ENCODE measurements at places on chromosomes 1 and 21.
A peak's percentile ranks its signal among the peaks of the same experiment; 100 is the strongest.

DNA sequence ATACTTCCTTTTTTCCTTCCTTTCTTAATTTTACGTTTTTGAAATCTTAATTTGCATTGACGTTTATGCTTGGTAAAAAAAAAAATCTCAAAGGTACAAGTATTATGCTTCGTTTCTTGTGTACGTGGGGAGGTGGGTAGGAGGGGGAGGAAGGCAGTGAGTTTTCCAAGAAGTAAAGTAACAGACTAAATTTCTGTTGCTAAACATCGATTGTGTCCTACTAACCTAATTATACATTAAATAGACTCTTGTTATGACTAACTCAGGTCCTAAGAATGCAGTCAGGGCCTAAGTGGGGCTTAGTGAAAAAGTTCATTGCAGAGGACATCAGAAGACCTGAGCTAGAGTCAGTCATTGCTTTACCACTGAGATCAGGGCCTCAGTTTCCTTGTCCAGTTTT, 17.5 kb downstream of the NEK7 start:
- peak; percentile 50 for DNase-seq

DNA sequence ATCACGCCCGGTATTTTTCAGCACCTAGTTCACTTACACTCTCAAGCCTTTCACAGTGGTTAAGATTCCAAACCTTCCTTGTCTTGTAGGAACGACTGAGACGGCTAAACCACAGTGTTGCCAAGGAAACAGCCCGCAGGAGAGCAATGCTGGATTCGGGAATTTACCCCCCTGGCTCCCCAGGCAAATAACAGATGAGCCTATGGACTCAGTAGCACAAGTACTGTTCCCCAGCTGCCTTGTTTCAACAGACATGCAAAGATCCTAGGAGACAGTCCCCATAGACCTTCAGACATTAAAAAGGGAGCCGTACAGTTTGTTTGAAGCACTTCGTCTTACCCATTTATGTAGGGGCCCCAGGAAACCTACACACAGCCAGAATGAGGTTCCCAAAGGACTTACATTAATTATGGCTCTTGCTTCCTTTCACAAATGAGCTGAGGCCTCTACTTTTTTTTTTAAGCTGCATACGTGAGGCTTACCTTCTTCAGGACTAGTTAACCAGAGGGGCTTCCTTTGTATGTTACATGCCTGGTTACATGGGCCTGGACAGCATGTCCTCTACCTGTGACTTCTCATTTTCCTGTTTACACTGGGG, 2.7 kb downstream of the SNAPIN start:
- peak; percentile 28 for DNase-seq

GRCh38 chr1:44648529-44649250, 25.6 kb downstream of the TMEM53 start:
- DNase-seq = no peak

GRCh38 chr1:65764052-65764451, 28.6 kb upstream of the PDE4B start:
- DNase-seq = no peak

DNA sequence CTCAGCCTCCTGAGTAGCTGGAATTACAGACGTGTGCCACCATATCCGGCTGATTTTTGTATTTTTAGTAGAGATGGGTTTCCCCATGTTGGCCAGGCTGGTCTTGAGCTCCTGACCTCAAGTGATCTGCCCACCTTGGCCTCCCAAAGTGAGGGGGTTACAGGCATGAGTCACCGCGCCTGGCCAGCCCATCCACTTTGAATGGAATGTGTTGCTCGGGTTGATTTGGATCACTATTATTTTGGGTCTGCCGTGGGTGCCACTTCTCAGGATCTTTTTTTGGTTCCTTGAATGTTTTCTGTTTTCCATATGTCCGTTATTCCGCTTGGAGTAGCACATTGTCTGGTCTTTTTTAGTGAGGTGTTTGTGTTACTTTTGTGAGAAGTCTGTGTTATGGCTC, 17.0 kb downstream of the PCNT start:
- DNase-seq = no peak

- peak; percentile 42 for DNase-seq
These were observed 1288.3 kb upstream of the B3GALT2 start for GRCh38 chr1:194474701-194475100.

GRCh38 chr1:41444246-41444645, 40.2 kb downstream of the EDN2 start:
- DNase-seq = no peak

DNA sequence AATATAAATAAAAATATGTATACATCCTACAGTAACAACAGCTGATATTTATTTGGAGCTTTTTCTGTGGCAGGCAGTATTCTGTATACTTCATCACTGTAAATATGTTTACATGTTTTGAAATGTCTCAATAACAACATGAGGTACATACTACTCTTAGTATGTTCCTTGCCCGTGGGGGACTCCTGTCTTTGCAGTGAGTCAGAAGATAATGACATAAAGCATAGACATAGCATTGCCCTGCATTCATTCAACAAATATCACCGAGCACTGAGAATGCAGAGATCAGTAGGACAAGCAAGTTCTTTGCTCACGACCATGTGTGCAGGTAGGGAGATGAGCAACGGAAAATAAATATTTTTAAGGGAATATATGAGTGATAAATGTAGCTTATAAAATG, 246.5 kb downstream of the LTN1 start:
- no peak for DNase-seq

GRCh38 chr1:65469889-65470340, 49.4 kb downstream of the LEPR start:
- peak; percentile 48 for DNase-seq

- DNase-seq = no peak
These were observed 38.6 kb upstream of the EPS8L3 start for GRCh38 chr1:109802136-109802900.

- DNase-seq = no peak
These were observed 108.0 kb downstream of the PTPRU start for GRCh38 chr1:29344336-29344735.

- no peak for DNase-seq
These were observed 47.7 kb downstream of the NMNAT2 start for GRCh38 chr1:183370399-183371058.

DNA sequence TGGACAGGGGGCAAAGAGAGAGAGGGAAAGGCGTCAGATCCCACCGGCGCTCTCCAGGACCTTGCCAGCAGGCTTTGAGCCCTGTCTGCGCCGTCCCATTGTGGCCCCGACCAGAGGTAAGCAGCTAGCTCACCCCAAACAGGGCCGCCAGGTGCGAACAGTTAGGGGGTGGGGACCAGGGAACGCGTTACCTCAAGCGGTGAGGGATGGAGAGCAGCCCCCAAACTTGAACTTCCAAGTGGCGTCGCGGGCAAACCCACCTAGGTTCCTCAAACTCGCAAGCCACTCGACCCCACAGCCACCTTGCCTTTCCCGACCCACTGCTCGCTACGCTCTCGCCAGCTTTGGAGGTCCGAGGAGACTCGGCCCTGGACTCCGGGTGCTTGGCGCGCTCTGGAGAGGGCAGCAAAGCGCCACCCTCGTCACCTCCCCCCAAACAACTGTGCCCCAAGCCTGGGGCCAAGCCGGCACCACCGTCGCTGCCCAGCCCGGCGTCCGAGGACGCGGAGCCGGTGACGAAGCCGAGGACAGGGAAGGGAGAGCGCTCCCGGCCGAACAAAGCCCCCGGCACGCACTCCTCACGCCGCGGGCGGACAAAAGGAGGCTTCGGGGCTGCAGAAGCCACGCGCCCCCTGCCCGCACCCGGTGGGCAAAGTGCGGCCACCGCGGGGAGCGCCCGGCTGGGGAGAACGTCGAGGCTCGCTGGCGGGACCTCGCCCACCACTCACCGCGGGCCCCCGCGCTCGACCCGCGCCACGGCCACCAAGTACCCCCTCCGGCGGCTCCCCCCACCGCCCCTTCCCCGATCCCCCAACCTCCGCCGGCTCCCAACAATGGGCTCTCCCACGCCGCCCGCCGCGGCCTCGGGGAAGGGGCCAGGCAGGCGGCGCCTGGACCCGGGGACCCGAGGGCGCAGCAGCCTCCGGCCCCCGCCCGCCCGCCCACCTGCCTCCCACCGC, 976 bp downstream of the SSBP3 start:
- peak; percentile 42 for DNase-seq

GRCh38 chr1:115159958-115160357, 70.7 kb upstream of the TSPAN2 start:
- no peak for DNase-seq

- DNase-seq = peak; percentile 48
These were observed 20.1 kb downstream of the CFHR5 start for GRCh38 chr1:196997423-196997822.
